Foreskin keratinocyte (primary cell): ENCODE measurements at places on chromosomes 13 and 19. TPM values are rescaled to one million over a fixed set of nuclear protein-coding genes. Genes with fewer than 3 reads are reported as not detected.

Gene RTBDN
- not detected in 2 replicates for polyA plus RNA-seq

Gene LRRC25
- polyA plus RNA-seq, result not detected in 2 replicates

Gene PALM
- polyA plus RNA-seq, result 0.03 and 0.06 TPM in 2 replicates

Gene ZNF728
- polyA plus RNA-seq, result not detected in 2 replicates

Gene SERPINE3
- polyA plus RNA-seq, result not detected in 2 replicates

Gene MISP
- 40.2 and 45.5 TPM in 2 replicates for polyA plus RNA-seq

Gene CEACAM20
- not detected in 2 replicates for polyA plus RNA-seq

Gene CGB1
- polyA plus RNA-seq, result not detected in 2 replicates

Gene KISS1R
- polyA plus RNA-seq, result not detected in 2 replicates

Gene KLF5
- 31.6 and 39.7 TPM in 2 replicates for polyA plus RNA-seq

Gene ZNF548
- polyA plus RNA-seq, result 1.6 and 2.3 TPM in 2 replicates

Gene TRPM4
- 15.4 and 15.6 TPM in 2 replicates for polyA plus RNA-seq

Gene ATXN8OS
- polyA plus RNA-seq, result not detected in 2 replicates

Gene LRRC63
- polyA plus RNA-seq, result 0.02 TPM in 1 of 2 replicates, not detected in the other

Gene SULT2B1
- 1.6 and 2.4 TPM in 2 replicates for polyA plus RNA-seq

Gene RASGRP4
- not detected in 2 replicates for polyA plus RNA-seq

Gene CYP4F3
- polyA plus RNA-seq, result 0.02 and 0.03 TPM in 2 replicates

Gene IGFL1
- 0.52 and 1.6 TPM in 2 replicates for polyA plus RNA-seq

Gene LSR
- 113 and 125 TPM in 2 replicates for polyA plus RNA-seq

Gene PIBF1
- 9.3 and 10.7 TPM in 2 replicates for polyA plus RNA-seq

Gene CATSPERD
- polyA plus RNA-seq, result not detected in 2 replicates

Gene NR1H2
- polyA plus RNA-seq, result 45.0 and 49.0 TPM in 2 replicates

Gene DCT
- polyA plus RNA-seq, result 0.01 TPM in 1 of 2 replicates, not detected in the other

Gene EXOC3L2
- 0.37 and 0.41 TPM in 2 replicates for polyA plus RNA-seq

Gene ZNF470
- polyA plus RNA-seq, result 1.8 and 2.0 TPM in 2 replicates

Gene CYP4F2
- polyA plus RNA-seq, result 0.02 TPM in 1 of 2 replicates, not detected in the other

Gene SLC46A3
- polyA plus RNA-seq, result 7.7 and 8.2 TPM in 2 replicates

Gene TTYH1
- polyA plus RNA-seq, result not detected in 2 replicates

Gene FAM216B
- polyA plus RNA-seq, result not detected in 2 replicates

Gene FCAR
- polyA plus RNA-seq, result not detected in 2 replicates

Gene ZNF112
- 0.63 and 0.79 TPM in 2 replicates for polyA plus RNA-seq

Gene ZNF784
- polyA plus RNA-seq, result 4.1 and 4.7 TPM in 2 replicates

Gene TNNT1
- polyA plus RNA-seq, result 157 and 208 TPM in 2 replicates

Gene SLAIN1
- polyA plus RNA-seq, result not detected in 2 replicates

Gene CLEC17A
- polyA plus RNA-seq, result not detected in 2 replicates

Gene PLEKHJ1
- 81.0 and 84.9 TPM in 2 replicates for polyA plus RNA-seq

Gene RHPN2
- polyA plus RNA-seq, result 1.7 and 1.8 TPM in 2 replicates

Gene ZNF835
- polyA plus RNA-seq, result not detected in 2 replicates

Gene FGF22
- polyA plus RNA-seq, result not detected in 2 replicates

Gene MEIOSIN
- not detected in 2 replicates for polyA plus RNA-seq
